ENCODE measurements at places on chromosomes 7 and 10.

GRCh38 chr7:116733924-116734580 is 62.1 kb downstream of the MET start:
- DNase-seq = no peak

DNA sequence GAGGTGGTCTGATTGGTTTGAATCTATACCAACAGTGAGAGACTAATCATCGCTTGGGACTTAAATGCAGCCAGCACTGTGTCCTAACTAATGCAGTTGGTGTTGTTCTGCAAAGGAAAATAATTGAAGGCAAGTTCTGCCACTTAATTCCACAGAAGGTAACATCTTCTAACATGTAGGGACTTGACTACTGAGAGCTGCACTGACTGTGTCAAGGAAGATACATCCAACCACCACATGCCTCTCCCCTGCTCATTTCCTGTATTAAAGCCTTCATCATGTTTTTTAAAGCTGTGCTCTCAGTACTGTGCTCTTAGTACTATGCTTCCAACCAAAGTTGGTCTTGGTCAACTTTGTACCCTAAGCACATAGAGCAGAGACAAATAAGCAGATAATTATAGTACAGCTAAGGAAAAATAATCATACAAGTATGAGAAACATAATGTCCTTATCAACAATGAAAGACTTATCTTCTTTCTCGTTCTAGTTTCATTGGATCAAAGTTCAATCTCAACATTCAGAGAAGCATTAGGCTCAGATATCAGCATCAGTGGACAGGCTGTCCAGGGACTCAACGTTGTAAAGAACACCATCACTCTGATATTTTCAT is 2.8 kb upstream of the CYP3A4 start:
- DNase-seq = no peak

- DNase-seq = no peak
Observed at GRCh38 chr10:103692952-103693811, 162.2 kb downstream of the SH3PXD2A start.

- peak; percentile 66 for DNase-seq
Observed at GRCh38 chr7:72435366-72435765, 23.2 kb upstream of the CALN1 start.

DNA sequence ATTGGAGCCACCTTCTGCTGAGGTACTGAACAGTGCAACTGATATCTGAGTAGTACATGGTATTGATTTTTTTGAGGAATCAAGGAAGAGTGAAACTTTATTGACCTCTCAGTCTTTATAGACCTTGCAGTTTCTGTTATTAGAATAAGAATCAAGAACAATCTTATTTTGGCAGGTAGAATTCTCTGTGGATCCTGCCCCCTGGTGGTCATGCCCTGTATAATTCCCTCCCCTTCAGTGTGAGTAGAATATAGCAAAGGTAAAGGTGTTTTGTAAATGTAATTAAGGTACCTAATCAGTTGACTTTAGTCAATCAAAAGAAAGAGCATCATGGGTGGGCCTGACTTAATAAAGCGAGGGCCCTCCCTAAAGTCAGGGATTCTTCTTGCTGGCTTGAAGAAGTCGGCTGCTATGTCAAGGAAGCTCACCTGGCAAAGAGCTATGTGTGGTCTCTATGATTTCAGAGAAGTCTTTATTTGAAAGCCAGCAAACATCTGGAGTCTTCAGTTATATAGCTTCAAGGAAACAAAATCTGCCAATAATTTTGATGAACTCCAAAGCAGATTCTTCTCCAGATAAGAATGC is 142.8 kb downstream of the LSM5 start:
- no peak for DNase-seq

Data from cerebellar nuclear complex (tissue), 1 donor.